Germinal center (tissue), 1 donor: ENCODE measurements at places on chromosomes 1 and 21.

- DNase-seq: no peak
Measured at GRCh38 chr21:26405071-26405470, 168.0 kb downstream of the CYYR1 start.

DNA sequence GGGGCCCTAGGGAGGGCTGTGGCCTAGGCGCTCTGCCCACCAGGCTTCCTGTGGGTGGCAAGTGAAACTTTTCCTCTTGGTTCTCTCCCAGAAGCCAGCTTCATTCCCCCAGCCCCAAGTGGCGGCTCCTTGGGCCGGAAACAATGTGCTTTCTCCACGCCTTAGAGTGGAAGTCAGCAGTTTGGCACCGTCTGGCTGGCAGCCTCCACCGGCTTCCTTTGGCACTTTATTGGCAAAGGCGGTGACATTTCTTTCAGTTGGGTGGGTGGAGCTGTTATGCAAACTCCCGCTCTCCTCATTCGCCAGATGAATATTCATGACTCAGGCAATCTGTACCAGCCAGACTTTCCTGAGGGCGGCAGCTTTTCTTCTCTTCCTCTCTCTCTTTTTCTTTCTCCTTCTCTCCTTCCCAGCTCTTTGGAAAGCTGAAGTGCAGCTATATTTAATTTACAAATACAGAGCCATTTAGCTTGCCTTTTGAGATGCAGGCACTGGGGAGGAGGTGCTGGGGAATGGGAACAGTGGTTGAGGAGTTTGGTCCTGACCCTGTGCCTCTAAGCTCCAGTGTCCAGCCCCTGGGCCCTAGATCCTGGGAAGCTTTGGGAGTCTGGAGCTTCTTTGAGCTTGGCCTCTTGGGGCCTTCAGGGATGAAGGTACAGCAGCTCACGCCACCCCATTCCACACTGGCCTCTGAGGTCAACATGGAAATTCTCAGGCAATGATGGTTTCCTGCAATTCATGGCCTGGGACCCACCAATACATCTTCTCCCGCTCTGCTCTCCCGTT is 67.8 kb upstream of the POU3F1 start:
- DNase-seq: peak; percentile 45

DNA sequence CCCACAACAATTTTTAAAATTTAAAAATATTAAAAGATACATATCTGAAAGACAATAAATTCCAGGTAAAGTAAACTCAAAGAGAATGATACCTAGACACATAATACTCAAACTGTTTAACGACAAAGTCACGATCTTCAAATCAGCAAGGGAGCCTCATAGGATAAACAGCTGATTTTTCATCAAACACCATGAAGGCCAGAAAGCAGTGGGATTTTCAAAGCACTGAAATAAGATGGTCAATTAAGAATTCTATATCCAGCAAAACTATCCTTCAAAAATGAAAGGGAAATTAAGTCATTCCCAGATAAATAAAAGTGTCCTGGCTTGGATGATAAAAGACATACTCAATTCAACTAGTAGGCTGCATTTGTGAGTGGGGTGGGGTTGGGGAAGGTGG is 100.5 kb downstream of the TIAM1 start:
- no peak for DNase-seq

DNA sequence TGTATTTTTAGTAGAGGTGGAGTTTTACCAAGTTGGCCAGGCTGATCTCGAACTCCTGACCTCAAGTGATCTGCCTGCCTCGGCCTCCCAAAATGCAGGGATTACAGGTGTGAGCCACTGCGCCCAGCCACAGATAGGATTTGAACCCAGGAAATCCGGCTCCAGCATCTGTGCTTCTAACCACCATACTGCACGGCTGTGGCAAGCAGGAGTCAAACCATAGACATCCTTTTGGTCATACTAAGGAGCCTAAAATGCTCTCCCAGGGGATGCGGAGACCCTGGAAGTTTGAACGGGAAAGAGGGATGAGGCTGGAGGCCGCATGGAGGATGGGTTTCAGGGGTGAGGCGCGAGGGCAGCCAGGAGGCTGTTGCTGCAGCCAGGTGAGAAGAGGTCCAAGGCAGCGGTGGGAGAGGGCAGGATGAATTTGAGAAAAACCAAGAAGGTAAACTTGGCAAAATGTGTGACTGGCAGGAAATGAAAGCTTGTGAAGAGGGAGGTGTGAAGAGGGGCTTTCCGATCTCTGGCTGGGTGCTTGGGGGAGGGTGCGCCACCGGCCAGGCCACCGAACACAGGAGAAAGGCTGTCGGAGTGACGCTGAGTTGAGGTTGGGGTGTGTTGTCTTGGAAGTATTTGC is 24.0 kb upstream of the CDK18 start:
- DNase-seq: no peak
